ENCODE measurements at places on chromosomes 5 and 9. TPM values are rescaled to one million over a fixed set of nuclear protein-coding genes. Genes with fewer than 3 reads are reported as not detected.

DNA sequence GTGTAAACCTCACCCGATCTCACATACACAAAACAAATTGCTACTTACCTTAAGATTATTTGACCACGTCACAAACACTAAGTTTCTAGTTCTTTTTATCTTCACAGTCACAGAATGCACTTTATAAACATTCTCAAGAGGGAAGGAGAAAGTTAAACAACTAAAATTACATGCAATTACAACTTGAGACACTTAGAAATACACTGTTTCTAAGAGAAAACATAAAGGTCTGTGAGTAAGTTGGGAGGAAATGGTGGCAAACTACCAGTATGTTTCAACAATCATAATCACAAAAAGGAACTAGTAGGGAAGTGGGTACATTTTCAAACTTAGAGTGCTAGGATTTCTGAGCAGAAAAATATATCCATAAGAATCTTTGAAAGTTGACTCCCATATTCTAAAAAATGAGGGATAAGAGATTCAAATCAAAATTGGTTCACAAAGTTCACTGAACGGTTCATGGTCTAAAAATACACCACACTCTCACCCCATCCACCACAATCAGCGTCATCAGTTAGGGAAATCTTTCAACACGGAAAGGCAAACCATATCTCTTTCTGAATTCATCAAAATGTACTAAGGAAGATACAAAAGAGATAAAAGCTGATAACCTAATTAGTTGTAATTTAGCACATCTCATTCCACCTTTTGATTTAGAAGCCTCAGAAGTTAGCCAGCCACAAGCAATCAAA, 182.6 kb downstream of the BNC2 start:
- no peak overlapping the region for H3K4me3 ChIP-seq
- no peak for DNase-seq
- H3K27me3 ChIP-seq: no peaks in the 10 kb centered on the region
- H3K27ac ChIP-seq: no peak overlapping the region
- no peaks in the 10 kb centered on the region for H3K4me1 ChIP-seq
- H3K36me3 ChIP-seq: no peaks in the 10 kb centered on the region

- peaks cover 7% of the 10 kb centered on the region for H3K4me1 ChIP-seq
- H3K4me3 ChIP-seq: no peak overlapping the region
Measured at GRCh38 chr5:133742431-133742988, 130.2 kb upstream of the FSTL4 start.

DNA sequence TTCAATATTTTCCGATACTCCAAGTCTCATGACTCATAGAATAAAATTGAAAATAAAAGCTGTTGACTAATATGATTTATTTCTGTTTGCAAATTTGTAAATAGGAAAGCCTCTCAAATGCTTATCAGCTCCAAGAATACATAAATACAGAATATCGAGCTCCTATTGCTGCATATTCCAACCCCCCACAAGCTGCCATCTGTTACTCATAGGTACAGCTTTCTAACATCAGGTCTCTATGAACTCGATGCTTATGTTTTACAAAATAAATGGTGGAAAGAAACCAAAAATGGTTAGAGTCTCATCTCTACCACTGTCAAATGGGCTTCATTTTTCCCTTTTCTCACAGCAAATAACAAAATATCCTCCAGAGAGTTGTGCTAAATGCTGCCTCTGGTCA, 631.6 kb upstream of the CDH18 start:
- H3K27ac ChIP-seq: no peak overlapping the region
- H3K4me1 ChIP-seq: no peaks in the 10 kb centered on the region
- H3K27me3 ChIP-seq: no peaks in the 10 kb centered on the region
- no peaks in the 10 kb centered on the region for H3K36me3 ChIP-seq

GRCh38 chr5:176530983-176531901, 6.0 kb downstream of the RNF44 start:
- H3K4me3 ChIP-seq: no peak overlapping the region
- H3K36me3 ChIP-seq: peaks cover 43% of the 10 kb centered on the region
- no peaks in the 10 kb centered on the region for H3K27me3 ChIP-seq
- H3K27ac ChIP-seq: no peak overlapping the region
- H3K4me1 ChIP-seq: peaks cover 31% of the 10 kb centered on the region

GRCh38 chr5:22649074-22649473, 204.1 kb downstream of the CDH12 start:
- H3K4me3 ChIP-seq: no peak overlapping the region
- no peaks in the 10 kb centered on the region for H3K27me3 ChIP-seq
- DNase-seq: no peak
- H3K36me3 ChIP-seq: no peaks in the 10 kb centered on the region

DNA sequence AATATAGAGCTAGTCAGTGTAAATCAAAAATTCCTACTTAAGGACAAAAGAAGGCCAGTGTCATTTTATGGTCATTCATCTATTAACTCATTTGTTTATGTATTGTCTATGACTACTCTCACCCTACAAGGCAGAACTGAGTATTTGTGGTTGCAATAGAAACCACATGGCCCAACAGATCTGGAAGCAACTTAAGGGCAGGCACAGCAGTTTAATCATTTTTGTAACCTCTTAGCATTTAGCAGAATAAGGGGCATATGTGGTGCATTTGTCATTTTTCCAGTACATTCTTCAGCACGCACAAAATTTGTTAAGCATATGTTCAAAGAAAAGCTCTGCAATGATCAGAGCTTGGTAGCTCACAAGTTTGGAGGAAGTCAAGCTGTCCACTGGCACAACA, 1.1 kb downstream of the FKBP15 start:
- H3K27me3 ChIP-seq: no peaks in the 10 kb centered on the region
- H3K4me1 ChIP-seq: peaks cover 57% of the 10 kb centered on the region
- H3K27ac ChIP-seq: peak overlapping the region; percentile 92
- DNase-seq: peak; percentile 72

GRCh38 chr9:97179616-97180015, 127.8 kb upstream of the CCDC180 start:
- H3K4me3 ChIP-seq: no peak overlapping the region
- no peak for DNase-seq
- no peaks in the 10 kb centered on the region for H3K4me1 ChIP-seq

Gene ANKS6
- total RNA-seq: 18.0 TPM

Gene PCDHGA8
- total RNA-seq: 9.6 TPM

Gene RGS7BP
- not detected for total RNA-seq

Gene GARIN3
- not detected for total RNA-seq

Gene CFAP157
- not detected for total RNA-seq

Gene ZNF879
- total RNA-seq: not detected

Data from Karpas-422 (cell line).